ENCODE measurements at places on chromosomes 16 and 17.
A peak's percentile ranks its signal among the peaks of the same experiment; 100 is the strongest.

GRCh38 chr16:21619765-21620425, 20.5 kb downstream of the METTL9 start:
- no peak for DNase-seq

DNA sequence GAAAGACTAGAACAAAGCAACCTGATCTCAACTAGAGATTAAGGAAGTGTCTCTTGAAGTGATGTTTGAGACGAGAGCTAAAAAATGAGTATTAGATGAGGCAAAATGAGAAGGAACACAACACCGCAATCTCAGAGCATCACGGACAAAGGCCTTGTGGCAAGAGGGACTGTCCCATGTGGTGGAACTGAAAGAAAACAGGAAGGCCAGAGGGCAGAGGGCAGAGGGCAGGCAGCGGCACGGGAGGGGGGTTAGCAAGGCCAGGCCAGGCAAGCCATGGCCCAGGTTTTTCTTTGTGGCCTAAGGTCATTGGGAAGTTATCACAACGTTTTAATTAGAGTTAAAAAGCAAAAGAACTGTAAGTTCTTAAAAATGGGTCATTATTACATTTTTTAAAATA, 22.5 kb downstream of the RPA1 start:
- DNase-seq, result no peak

- DNase-seq, result peak; percentile 72
Measured at GRCh38 chr16:15672514-15673167, 22.6 kb downstream of the NDE1 start.

DNA sequence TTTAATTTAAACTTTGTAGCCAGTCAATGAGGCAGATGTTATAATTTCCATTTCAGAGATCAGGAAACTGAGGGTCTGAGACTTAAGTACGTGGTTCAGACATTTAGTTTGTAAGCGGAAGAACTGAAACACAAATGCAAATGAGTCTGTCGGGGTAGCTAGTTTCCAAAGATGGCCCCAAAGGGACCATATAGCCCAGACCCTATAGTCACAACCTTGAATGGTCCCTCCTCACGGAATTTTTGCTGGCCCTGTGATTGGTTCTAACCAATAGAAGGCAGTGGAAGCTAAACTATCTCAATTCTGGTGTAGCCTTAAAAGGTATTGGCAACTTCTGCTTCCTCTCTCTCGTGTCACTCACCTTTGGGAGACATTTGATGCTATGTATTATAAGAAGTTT, 7.5 kb upstream of the BCO1 start:
- no peak for DNase-seq

DNA sequence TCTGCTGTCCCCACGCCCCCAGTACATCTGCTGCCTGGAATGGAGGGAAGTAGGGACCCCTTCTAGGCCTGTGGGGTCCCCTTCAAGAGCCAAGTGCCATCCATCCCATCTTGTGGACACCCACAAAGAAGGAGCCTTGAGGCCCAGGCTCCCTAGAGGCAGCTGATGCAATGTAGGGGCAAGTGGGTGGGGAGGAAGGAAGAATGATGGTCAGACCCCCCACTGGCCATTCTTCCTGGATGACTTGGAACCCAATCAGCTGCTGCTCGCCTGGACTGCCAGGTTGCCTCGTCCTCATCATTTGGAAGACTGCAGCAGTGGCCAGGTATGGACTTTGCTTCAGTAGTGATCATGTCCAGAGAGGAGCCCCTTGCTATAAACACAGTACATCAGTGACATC, 48.9 kb downstream of the SMPD3 start:
- DNase-seq, result no peak

DNA sequence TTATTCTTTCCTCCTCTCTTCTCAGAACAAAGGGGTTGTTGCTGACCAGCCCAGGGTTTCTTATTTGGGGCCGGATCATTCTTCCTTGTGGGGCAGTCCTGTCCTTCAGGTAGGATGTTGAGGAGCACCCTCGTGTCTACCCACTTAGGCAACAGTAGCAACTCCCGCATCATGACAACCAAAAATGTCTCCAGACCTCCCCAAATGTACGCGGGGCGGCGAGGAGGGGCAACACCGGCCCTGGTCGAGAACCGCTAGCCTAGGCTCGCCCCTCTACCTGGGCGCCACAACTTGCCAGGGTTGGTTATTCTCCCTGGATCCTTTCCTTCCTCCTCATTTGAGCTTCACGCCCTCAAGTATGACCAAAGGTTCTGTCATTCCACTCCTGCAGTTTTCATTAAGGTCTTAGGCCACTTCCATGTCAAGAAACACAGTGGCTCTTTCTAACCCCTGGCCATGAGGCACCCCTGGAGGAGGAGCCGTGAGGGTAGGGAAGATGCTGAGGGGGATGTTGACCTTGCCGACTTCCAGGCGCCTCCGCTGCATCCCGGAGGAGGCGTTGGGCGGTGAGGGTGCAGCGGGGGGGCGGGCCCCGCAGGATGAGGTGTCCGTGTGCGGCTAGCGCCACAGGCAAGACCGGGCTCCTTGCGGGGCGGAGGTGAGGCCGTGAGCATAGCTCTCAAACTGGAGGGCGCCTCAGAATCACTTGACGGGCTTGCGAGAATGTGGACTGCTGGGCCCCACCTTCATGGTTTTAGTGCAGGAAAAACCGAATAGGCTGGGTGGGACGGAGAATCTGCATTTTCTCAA, 712 bp upstream of the SPECC1 start:
- no peak for DNase-seq

GRCh38 chr16:29757950-29758466, 12.2 kb upstream of the C16orf54 start:
- DNase-seq, result peak; percentile 32

- DNase-seq, result no peak
Measured at GRCh38 chr16:88678224-88678979, 7.9 kb downstream of the SNAI3 start.

DNA sequence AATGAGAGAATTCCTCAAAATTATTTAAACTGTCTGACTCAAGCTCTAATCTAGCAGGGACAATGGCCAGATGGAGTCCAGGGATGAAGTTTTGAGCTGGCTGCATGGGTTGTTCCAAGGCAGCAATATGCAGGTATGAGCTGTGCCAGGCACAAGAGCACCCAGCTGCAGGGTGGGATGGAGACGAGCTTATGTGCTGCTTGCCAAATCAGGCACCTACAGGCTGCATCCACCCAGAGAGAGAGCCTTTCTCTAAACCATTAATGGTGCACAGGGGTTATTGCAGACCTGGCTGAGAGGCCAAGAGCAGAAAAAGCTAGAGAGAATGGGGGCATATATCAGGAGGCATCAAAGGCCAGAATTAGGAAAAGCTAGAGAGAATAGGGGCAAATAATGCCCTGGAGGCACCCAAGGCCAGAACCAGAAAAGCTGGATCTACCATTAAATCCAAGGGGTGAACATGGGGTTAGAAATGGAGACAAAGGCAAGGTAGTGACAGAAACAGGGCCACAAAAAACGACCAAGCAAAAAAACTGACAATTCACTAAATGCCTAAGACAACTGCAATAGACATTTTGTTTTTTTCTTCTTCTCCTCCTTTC, 11.0 kb downstream of the KRT33A start:
- DNase-seq, result no peak

GRCh38 chr17:11252146-11252545, 11.1 kb downstream of the SHISA6 start:
- DNase-seq, result no peak

DNA sequence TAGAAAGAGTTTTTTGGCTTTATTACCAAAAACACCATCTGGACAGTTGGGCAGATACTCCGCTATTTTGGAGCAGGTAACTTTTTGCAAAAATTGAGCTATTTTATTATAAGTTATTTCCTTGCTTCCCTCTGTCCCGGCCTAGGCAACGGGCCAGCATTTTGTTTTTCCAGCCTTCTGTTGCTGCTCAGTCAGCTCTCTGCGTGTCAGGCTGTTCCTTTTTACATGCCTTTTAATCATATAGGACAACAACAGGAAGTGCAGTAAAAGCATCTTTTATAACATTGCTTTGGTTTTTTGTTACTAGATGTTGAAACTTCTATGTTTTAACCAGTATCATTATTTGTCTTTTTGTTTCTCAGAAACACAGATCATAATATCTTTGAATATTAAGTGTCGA, 30.4 kb downstream of the PPM1D start:
- no peak for DNase-seq

DNA sequence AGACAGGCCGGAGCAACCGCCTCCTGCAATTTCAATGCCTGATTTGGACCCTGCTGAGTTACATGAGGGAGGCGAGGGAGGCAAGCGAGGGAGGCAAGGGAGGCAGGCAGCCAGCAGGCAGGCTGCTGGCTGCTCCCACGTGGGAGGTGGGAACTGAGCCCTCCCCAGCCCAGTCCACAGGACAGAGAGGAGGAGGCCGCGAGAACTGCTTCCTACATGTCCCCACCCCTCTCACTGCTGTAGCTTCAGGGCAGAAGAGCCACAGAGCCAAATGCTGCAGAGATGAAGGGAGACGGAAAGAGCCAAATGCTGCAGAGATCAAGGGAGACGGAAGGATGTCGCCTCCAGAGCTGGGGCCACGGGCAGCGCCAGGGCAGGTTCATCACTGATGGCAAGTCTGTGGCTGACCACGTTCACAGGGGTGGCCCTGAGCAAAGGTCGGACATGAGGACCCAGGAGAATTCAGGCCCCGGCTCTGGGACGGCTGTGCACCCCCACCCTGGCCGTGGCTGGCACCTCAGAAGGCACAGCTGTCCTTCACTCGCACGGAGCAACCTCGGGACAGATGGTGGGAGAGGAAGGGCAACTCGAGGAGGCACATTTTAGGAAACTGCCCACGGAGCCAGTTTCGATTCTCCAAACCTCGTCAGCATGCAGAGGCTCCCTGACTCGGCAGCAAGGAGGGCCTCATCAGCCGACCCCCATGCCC, 21.5 kb downstream of the RPH3AL start:
- DNase-seq, result no peak

DNA sequence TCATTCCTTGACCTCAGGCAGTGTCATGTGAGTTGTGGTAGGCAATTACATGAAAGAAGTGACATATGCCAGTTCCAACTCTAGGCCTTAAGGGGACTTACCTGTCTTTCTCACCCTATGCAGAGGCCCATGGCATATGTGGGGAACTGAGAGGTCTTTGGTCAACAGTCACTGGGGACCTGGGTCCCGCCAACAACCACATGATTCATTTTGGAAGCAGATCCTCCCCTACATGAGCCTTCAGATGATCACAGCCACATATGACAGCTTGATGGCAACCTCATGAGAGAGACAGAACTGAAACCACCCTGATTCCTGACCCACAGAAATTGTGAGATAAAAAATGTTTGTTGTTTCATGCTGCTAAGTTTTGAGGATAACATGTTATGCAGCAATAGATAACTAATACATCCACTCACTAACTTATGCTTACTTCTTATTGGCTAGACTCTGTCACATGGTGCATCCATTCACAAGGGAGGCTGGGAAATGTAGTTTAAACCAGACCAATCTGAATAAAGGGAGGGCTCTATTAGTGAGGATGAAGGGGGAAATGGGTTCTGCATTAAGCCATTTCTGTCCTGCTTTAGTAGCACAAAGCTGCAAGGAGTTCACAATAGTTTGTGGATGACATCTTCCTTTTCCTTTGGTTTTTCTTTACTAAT, 298.2 kb downstream of the HAPSTR1 start:
- no peak for DNase-seq

- no peak for DNase-seq
Measured at GRCh38 chr16:10308305-10309193, 77.3 kb upstream of the ATF7IP2 start.

- DNase-seq, result no peak
Measured at GRCh38 chr17:65931246-65932149, 260.4 kb downstream of the CEP112 start.

- DNase-seq, result no peak
Measured at GRCh38 chr16:84635702-84636101, 12.6 kb upstream of the KLHL36 start.

- DNase-seq, result no peak
Measured at GRCh38 chr16:77663711-77664110, 58.6 kb upstream of the NUDT7 start.

DNA sequence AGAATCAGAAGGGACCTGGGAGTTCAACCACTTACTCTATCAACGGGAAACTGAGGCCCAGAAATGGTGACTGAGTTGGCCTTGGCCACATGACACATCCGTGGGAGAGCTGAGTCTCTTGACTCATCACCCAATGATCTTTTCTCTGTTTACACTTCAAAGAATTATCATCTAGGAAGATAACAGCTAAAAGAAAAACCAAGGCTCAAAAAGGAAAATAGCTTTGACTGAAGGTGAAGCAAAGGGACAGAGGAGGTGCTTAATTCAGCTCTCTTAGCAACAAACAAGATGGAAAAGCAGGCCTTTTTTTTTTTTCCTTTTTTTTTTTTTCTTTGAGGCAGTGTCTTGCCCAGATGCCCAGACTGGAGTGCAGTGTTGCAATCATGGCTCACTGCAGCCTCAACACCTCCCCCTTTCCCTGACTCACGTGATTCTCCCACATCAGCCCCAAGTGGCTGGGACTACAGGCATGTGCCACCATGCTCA, 16.7 kb downstream of the ERCC4 start:
- no peak for DNase-seq

- DNase-seq, result no peak
Measured at GRCh38 chr16:88739139-88739976, 33.1 kb downstream of the CTU2 start.

- peak; percentile 80 for DNase-seq
Measured at GRCh38 chr16:66516808-66517585, 32.9 kb downstream of the TK2 start.

GRCh38 chr16:53945996-53946395, 242.0 kb downstream of the FTO start:
- DNase-seq, result no peak

DNA sequence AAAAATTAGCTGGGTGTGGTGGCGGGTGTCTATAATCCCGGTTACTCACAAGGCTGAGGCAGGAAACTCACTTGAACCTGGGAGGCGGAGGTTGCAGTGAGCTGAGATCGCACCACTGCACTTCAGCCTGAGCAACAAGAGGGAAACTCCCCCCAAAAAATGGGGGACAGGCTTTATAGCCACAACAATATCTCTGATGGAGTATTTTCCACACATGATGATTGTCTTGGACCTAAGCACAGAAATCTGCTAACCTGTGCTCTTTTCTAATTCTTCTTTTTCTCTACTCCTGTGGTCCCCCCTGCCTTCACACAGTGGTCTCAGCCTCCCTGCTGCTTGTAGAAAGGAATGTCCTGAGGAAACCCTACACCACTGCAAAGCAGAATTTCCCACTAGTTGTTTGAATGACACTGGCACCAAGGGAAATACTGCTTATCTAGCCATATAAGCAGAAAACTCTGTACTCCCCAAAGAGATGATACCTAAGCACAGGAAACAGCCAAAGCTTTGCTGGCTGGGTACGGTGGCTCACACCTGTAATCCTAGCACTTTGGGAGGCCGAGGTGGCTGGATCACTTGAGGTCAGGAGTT, 117.6 kb downstream of the USP31 start:
- no peak for DNase-seq

Measured in HuH-7.5 (cell line).